ENCODE measurements at places on chromosomes 6 and 20.
A peak's percentile ranks its signal among the peaks of the same experiment; 100 is the strongest.

- H3K36me3 ChIP-seq, result peaks cover 14% of the 10 kb centered on the region
- peak overlapping the region; percentile 91 for H3K27ac ChIP-seq
- H3K4me3 ChIP-seq, result peak overlapping the region; percentile 95
- no peaks in the 10 kb centered on the region for H3K27me3 ChIP-seq
- H3K4me1 ChIP-seq, result peaks cover 52% of the 10 kb centered on the region
Measured at GRCh38 chr20:48921883-48922820, 641 bp downstream of the ARFGEF2 start.

- peaks cover 2% of the 10 kb centered on the region for H3K36me3 ChIP-seq
- no peak for DNase-seq
- H3K4me1 ChIP-seq, result peaks cover 15% of the 10 kb centered on the region
- H3K4me3 ChIP-seq, result no peak overlapping the region
- no peaks in the 10 kb centered on the region for H3K27me3 ChIP-seq
Measured at GRCh38 chr6:37936906-37937305, 117.4 kb downstream of the ZFAND3 start.

DNA sequence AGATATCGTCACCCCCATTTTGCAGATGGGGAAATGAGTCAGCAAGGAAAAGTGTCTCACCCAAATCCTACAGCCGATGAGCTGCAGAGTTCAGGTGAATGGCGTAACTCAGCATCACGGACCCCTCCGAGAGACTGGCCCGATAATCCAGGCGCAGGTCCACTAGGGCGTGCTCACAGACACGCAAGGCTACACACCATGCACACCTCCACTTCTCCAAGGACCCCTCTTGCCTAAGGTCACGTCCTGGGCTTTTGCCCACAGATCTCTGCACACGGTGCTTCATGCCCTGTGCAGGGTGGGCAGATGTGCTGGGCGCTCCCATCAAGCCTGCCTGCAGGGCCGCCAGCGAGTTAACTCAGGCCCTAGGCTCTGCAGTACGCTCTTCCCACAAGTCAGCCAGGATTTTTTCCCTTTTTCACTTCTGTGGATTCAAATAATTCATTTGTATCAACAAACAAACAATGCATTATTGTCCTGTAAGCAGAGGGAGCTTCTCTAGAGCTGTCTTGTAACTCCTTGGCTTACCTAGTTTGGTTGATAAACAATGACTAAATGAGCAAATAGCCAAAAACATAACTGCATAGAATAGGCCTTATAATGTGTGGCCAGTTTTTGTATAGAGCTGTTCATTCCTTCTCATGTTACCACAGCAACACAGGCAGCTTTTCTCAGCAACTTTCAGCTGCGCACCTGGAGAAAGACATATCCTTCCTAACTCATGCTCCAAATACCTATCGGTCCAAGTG is 139.1 kb downstream of the AGPAT4 start:
- H3K27ac ChIP-seq, result peak overlapping the region; percentile 13
- peaks cover 7% of the 10 kb centered on the region for H3K4me1 ChIP-seq
- no peaks in the 10 kb centered on the region for H3K27me3 ChIP-seq
- DNase-seq, result no peak

DNA sequence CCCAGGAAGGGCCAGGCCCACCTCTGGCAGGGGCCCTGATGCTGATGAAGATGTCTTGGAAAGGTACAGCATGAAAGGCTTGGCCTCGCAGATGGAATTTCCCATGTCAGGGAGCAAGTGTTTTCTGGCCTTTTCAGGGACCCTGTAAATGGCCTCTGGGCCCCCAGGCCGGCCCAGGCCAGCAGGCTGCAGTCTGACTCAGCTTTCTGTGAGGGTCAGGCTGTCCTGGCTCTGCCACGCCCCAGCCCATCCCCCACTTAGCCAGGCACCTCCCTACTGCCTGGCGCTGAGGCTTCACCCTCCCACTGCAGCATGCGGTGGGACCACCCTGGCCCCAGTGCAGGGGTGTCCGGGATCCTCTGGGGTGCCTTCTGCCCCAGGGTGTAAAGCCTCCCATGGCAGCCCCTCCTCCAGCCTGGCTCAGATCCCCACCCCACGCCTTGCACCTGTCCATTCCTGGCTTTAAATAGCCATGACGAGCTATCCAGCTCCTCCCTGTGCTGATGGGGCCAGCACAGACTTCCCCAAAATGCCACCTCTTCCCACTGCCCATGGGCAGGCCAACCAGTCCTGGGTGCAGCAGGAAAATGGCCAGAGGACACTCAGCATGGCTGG is 35.6 kb upstream of the GATA5 start:
- H3K4me3 ChIP-seq, result no peak overlapping the region
- no peaks in the 10 kb centered on the region for H3K36me3 ChIP-seq

- peak within 1 kb of the TSS; percentile 78 for H3K4me3 ChIP-seq
- H3K27me3 ChIP-seq, result peaks cover 72% of the 10 kb centered on the region
- H3K27ac ChIP-seq, result no peak within 1 kb of the TSS
- no peaks in the 10 kb centered on the region for H3K36me3 ChIP-seq
- no peak for DNase-seq
Measured at GRCh38 chr6:7725849-7726415, at the start of gene BMP6. TSS of gene BMP6 (plus strand) at chr6:7726099. CDS start at chr6:7726956, 857 bp downstream.

DNA sequence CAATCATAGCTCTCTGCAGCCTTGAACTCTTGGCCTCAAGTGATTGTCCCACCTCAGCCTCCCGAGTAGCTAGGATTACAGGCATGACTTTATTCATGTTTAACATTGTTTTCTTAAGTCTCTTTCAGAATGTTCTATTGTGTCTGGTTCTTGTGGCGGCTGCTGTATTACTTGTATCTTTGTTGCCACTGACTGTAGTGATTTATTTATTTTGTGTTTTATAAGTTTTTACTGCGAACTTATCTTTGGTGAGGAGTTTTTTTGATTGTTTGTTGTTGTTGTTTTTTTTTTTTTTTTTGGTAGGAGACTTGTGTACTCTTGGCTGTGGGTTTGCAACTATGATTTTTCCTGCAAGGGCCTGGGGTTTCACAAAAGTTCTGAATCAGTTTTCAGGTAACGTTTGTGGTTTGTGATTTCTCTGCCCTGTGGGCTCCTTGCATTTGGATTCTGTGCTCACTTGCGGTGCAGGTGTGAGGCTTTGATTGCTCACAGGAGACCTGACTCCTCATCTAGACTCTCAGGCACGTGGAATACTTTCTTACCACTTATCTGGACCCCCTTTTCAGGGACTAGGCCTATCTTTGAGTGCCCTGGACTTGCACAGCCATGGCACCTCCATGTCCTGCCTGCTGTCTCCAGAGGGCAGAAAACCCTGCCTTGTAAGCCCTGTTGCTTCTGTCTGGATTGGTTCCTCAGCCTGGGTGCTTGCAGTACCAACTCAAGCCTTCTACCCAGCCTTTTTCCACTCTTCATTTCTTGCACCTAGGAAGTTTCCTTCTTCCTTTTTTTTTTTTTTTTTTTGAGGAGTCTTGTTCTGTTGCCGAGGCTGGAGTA is 25.2 kb downstream of the KIF25 start:
- H3K27ac ChIP-seq, result no peak overlapping the region
- no peak for DNase-seq
- no peaks in the 10 kb centered on the region for H3K4me1 ChIP-seq
- no peak overlapping the region for H3K4me3 ChIP-seq
- peaks cover 32% of the 10 kb centered on the region for H3K27me3 ChIP-seq
- H3K36me3 ChIP-seq, result peaks cover 3% of the 10 kb centered on the region

- no peak for DNase-seq
- H3K4me1 ChIP-seq, result peaks cover 11% of the 10 kb centered on the region
- no peak overlapping the region for H3K4me3 ChIP-seq
- no peak overlapping the region for H3K27ac ChIP-seq
- H3K36me3 ChIP-seq, result no peaks in the 10 kb centered on the region
- no peaks in the 10 kb centered on the region for H3K27me3 ChIP-seq
Measured at GRCh38 chr6:156421933-156422332, 355.2 kb upstream of the ARID1B start.

DNA sequence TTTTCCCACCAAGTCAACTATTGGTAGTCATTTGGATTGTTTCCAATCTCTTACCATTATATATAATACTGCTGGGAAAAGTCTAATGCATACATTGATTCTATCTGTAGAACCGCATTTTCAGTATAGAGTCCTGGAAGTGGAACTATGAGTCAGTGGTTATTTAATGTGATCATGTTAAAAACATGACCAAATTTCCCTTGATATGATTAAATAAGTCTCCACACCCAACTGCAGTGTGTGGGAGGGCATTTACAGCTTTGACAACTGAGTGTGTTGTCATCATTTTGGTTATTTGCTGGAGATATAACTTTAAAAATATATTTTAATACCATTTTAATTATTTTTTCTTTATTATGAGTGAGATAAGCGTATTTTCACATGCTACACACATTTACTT is 1027.6 kb downstream of the EYS start:
- no peaks in the 10 kb centered on the region for H3K4me1 ChIP-seq
- H3K4me3 ChIP-seq, result no peak overlapping the region
- H3K27me3 ChIP-seq, result no peaks in the 10 kb centered on the region
- DNase-seq, result no peak

- no peak overlapping the region for H3K27ac ChIP-seq
- H3K4me1 ChIP-seq, result peaks cover 4% of the 10 kb centered on the region
- peaks cover 5% of the 10 kb centered on the region for H3K36me3 ChIP-seq
- peaks cover 6% of the 10 kb centered on the region for H3K27me3 ChIP-seq
Measured at GRCh38 chr20:49575551-49576060, 7.7 kb upstream of the PTGIS start.

- no peaks in the 10 kb centered on the region for H3K27me3 ChIP-seq
- DNase-seq, result no peak
- no peak overlapping the region for H3K27ac ChIP-seq
- H3K4me1 ChIP-seq, result peaks cover 12% of the 10 kb centered on the region
Measured at GRCh38 chr20:41231136-41231535, 86.4 kb downstream of the ZHX3 start.

GRCh38 chr20:42742926-42743325 is 446.8 kb downstream of the PTPRT start:
- no peaks in the 10 kb centered on the region for H3K27me3 ChIP-seq
- no peaks in the 10 kb centered on the region for H3K36me3 ChIP-seq
- no peak overlapping the region for H3K4me3 ChIP-seq
- H3K27ac ChIP-seq, result no peak overlapping the region
- no peaks in the 10 kb centered on the region for H3K4me1 ChIP-seq

DNA sequence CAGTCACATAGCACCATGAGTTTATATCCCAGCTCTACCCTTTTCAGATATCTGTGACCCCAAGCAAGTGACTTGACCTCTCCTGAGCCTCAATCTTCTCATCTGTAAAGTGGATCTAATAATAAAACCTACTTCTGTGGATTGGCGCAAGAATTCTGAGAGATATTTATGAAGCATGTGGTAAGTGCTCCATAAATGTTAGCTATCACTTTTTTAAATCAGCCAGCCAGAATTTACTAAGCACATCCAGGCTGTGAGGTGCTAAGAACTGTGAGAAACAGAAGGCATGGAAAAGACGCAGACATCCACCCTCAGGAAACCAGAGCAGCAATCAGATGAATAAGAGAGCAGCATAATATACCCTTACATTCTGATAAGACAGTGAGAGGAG is 862 bp downstream of the C20orf96 start:
- no peaks in the 10 kb centered on the region for H3K36me3 ChIP-seq
- no peaks in the 10 kb centered on the region for H3K27me3 ChIP-seq
- no peaks in the 10 kb centered on the region for H3K4me1 ChIP-seq
- H3K27ac ChIP-seq, result no peak overlapping the region
- no peak for DNase-seq

DNA sequence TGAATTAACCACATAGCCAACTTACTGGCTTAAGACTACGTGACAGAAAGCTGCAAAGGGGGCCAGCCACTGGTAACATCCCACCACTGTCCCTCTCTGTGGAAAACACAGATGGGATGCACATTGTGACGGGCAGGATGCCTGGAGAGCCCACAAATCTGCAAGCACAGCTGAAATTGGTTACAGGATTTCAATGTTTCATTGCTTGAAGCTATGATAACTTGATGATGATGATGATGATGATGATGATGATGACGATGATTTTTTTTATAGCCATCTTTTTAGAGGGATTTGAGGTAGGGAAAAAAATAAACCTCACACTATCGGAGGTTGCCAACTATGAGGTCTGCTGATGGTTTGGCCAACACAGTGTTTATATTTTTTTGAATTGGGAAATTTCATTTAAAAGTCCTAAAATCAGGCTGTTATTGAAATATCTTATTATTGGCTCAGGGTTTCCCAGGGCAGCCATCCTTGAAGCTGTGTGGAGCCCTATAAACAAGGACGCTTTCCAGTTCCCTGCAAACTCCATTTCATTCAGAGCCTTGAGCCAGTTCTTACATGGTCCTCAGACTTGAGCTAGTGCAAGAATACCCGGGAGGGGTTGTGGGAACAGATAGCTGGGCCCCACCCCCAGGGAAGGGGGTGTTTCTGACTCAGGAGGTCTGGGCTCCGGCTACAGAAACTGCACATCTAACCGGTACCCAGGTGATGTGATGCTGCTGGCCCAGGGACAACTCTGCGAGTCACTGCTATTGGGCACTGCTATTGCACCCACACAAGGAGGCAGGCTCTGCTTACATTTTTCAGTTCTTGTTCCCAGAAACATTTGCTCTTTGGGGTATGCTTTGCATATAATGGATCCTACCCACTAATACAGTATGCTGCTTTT is 27.1 kb downstream of the BCAS1 start:
- peaks cover 36% of the 10 kb centered on the region for H3K27me3 ChIP-seq
- H3K4me3 ChIP-seq, result no peak overlapping the region
- DNase-seq, result no peak

DNA sequence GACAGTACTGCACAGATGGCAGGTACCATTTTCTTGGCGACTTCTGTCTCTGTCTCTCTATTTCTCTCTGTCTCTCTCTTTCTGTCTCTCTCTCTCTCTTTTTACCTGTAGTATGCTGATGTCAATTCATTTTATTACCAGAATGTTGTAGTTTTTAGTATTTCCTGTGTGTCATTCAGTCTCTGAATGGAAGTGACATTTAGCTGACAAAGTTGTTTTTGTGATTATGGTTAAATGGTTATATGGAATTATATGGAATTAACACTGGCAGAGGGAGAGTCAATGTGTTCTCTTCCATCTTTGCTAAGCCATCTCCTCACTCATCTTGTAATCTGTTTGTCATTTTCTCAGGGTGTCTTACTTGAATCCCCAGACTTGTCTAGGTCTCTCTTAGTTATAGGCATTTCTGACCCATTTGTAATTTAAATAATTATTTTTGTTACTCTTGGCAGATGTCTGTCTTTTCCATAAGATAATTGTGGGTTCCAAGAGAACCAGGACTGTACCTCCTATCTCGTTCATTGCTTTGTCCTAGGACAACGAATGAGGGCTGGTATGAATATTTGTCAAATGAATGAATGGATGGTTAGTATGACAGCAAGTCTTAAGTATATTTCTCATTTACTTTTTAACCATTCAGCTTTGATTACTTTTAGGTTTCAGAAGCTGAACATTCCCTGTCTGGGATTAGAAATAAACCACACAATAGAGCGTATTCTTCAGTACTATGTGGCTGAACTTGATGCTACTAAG is 64.4 kb downstream of the DNAH8 start:
- H3K27ac ChIP-seq, result no peak overlapping the region
- H3K4me1 ChIP-seq, result no peaks in the 10 kb centered on the region
- peaks cover 20% of the 10 kb centered on the region for H3K27me3 ChIP-seq
- DNase-seq, result no peak
- no peaks in the 10 kb centered on the region for H3K36me3 ChIP-seq
- H3K4me3 ChIP-seq, result no peak overlapping the region

DNA sequence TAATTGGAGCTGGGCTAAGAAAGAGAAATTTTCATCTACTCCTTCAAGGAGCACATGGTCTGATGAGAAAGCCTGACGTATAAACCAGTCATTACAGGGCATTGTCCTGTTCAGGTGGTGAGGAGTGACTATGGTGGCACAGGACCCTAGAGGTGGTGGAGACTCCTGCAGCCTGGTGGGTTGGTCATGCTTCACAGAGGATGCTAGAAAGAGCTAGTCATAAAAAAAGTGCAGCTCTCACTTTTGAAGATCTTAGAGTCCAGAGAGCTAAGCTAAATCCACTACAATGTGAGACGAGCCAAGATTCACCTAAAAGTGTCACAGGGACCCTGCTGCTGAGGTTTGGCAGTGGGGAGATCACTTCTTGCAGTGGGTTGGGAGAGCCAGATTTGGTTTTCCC is 9.8 kb upstream of the ZNF831 start:
- DNase-seq, result no peak
- peak overlapping the region; percentile 98 for H3K27ac ChIP-seq
- peaks cover 71% of the 10 kb centered on the region for H3K4me1 ChIP-seq

All from effector memory CD8-positive, alpha-beta T cell (primary cell).